ENCODE measurements at places on chromosomes 4 and X.

DNA sequence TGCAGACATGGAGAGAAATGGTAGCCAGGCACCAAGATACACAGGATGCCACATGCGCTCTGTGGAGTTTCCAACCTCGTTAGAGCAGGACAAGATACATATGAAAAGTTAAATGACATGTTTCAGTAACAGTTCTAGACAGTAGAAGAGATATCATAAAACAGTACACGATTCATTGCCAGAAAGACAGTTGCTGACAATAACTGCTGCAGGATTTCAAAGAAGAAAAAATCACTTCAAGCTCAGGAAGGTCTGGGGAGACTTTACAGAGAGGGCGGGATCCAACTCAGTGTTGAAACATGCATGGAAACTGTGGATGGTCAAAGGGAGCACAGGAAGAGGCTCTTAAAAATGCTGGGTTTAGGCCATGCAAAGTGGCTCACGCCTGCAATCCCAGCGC is 31.0 kb downstream of the DCTD start:
- DNase-seq, result no peak

DNA sequence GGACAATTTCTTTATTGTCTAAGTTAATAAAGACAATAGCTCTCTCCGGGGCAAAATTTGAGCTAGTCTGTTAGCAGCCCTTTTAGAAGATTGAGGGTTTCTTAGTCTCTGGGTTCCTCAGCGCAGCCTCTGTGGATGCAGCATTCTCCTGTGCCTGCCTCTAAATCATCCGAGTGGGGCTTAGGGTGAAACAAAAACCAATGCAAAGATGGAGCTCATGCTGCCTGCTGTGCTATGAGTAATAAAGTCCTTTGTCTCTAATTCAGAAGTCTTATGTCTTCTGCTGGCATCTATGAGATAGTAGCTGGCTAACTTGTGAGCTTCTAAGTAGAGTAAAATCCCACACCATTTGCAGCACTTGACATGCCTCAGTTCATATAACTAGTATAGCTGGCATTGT is 67.9 kb downstream of the ANKRD50 start:
- no peak for DNase-seq

- DNase-seq, result no peak
Measured at GRCh38 chr4:21991562-21991961, 43.0 kb upstream of the KCNIP4 start.

DNA sequence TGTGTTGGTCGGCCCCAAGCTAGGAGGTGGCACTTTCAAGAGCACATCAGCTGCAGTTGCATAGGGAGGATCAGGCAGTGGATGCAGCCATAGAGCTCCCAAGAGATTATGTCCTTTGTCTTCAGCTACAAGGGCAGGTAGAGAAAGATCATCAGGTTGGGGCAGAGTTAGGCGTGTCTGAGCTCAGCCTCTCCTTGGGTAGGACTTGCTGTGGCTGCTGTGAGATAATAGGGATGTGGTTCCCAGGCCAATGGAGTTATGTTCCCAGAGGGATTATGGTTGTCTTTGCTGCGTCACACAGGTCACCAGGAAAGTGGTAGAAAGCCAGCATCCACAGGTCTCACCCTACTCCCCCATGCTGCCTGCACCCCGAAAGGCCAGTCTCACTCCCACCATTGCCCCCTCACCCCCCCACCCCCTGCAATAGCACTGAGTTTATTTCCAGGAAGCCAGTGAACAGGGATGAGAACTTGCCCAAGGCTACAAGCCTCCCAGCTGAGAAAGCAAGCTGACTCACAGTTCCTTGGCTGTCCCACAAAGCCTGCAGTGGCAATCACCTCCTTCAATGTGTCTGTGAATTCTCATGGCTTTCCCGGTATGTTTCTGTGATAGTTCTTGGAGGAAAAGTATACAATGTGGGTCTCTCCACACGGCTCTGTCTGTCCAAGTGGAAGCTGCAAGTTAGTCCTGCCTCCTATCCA is 148.4 kb downstream of the STPG2 start:
- DNase-seq, result no peak

DNA sequence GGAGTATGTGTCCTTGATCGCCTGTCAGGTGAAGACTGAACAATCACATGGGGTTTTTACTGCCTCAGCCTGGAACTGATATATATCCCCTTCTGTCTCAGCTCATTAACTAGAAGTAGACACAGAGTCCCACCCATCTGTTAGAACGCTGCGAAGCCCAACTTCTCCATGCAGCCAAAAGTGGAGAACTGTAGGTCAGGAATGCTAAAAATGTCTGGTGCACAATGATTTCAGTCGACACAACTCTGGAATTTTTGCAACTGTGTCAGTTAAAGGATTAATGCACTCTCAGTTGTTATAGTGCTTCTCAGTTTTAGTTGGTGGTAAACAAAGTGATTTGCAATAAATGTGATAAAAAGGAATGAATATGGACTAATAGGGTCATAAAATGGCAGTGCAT is 287.2 kb downstream of the INPP4B start:
- no peak for DNase-seq

DNA sequence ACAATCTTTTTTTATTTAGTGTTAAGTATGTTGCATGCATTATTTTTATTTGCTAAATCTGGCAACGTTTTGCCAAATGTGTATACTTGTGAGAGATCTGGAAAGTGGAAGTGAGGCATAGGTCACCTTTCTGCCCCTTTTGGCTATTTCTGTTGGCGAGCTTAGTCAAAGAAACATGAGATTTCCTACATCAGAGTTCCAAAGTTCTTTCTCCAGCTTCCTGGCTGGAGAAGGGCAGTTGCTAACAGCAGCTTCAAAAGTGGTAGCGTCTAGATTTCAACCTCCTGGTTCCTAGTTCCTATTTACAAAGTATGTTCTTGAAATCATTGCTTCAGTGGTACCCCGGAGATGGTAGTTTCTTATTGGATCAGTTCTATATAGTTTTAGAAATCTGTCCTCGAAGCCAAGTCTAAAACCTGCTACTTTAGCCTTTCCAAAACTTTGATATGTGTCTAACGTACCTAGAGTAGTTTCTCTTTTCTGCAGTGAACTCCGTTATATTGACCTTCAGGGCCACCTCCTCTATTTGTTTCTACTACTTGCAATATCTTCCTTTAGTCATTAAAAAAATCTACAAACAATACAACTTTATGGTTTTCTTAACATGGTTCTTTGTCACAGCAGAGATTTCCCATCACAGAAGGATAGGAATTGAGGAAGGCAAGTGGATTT is 455.8 kb upstream of the FTHL17 start:
- no peak for DNase-seq

DNA sequence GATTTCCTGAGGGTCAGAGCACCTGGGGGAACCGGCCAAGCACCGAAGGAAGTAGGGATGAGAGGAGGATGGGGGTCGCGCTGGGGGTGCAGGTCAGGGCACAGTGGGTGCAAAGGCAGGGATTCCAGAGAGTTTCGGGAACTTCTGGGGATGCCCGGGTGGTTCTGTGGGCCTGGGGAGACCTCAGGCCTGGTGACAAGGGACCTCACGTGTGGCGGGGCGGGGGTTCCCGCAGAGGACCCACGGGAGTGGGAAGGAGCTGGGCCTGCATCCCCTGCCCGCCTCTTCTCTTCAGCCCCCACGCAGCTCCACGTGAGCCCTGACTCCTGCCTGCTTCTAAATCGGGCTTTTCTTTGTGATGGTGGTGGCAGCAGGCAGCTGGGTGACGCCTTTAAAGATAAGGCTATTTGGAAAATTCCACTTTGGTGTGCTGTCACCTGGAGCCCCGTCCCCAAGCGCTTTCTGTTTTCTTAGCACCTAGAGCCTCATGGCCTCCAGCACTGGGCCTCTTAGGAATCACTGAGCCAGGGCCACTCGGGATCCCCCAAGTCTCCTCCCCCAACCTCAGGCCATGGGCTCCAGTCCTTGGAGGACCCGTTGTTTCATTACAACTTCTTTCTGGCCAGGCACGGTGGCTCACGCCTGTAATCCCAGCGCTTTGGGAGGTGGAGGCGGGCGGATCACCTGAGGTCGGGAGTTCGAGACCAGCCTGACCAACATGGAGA is 7.1 kb upstream of the TBC1D14 start:
- DNase-seq, result no peak
